ENCODE measurements at places on chromosomes 7 and 10.
A peak's percentile ranks its signal among the peaks of the same experiment; 100 is the strongest.

DNA sequence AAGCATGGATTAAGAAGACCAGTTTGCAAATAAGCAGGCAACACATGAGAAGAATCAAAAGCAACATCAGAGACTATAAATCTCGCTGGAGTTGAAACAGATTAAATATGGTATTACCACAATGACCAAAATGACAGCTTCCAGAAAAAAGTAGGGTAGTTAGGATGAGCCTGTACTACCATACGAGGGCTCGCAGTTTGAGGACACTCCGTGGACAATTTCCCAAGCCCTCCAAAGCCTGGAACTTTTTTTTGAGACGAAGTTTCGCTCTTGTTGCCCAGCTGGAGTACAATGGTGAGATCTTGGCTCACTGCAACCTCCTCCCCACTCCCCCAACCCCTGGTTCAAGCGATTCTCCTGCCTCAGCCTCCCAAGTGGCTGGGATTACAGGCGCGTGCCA lies 1.0 kb downstream of the LRRC17 start:
- no peak for DNase-seq

DNA sequence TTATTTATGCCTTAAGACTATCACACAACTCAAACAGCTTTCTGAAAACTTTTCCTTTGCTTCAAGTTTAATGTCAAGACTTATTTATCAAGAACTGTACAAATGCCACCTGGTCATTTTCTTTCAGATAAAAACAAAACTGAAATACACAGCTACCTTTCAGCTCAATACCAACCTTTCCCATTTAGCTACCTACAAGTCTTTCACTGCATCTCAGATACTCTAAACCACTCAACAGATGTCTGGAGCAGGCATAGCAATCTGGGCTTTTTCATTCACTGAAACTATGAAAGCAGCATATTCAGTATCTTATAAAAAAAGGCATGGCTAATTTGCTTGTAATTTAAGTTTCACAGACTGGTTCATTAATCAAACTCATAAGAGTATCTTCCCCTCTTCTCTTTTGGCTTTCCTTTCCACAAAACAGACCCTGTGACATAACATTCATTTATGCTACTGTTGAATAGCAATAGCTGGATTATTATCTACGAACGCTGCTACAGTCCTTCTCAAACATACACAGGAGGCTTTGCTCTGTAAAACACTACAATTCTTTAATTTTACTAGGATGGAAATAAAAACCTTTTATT lies 8.2 kb downstream of the TRA2A start:
- no peak for DNase-seq

DNA sequence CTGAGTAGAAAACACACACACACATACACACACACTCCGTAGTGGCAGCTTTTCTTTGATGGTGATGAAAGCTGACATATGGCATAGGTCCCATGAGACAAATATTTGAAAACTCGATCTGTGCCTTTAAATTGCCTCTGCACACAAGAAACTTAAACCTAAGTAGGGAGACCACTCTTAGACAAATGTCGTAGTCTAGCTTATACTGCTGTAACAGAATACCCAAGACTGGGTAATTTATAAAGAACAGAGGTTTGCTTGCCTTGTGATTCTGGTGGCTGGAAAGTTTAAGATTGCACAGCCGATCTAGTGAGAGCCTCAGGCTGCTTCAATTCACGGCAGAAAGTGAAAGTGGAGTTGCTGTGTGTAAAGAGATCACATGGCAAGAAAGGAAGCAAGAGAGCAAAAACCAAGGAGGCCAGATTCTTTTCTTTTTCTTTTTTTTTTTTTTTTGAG lies 489.4 kb upstream of the SORCS1 start:
- no peak for DNase-seq

DNA sequence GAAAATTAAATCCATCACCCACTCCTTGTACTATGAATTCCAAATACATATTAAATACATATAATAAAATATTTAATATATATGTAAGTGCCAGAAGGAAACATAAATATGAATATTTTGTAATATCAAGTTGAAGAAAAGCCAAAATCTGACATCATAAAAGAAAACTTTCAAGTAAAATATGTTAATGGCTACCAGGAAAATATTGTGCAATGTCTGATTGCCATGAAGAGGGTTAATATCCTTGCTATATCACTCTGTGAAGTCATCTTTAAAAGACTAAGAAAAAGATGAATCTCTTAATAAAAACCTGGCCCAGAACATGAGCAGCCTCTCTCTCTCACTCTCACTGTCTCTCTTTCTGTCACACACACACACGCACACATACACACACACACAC lies 130.2 kb downstream of the EGFR start:
- DNase-seq = no peak

DNA sequence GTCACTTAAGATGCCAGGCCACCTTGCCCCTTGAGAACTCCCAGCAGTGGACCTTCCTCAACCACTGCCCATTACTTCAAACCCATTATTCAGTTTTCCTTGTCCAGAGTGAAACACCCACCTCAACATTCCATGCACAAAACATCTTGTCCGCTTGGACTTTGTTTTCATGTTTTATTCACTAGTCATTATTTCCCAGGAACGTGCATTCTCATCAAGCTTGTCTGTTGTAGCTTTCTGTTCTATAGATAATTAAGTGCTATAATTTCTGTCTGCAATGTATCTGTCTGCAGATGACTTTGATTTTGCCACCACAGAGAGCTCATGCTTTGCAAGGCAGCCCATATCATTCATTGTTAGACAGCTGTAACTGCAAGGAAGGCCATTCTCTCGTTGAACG lies 117.4 kb downstream of the RAB18 start:
- no peak for DNase-seq

GRCh38 chr10:102537367-102537766 lies 33.6 kb downstream of the SUFU start:
- no peak for DNase-seq

GRCh38 chr7:157481389-157481788 lies 144.6 kb downstream of the DNAJB6 start:
- DNase-seq = no peak

DNA sequence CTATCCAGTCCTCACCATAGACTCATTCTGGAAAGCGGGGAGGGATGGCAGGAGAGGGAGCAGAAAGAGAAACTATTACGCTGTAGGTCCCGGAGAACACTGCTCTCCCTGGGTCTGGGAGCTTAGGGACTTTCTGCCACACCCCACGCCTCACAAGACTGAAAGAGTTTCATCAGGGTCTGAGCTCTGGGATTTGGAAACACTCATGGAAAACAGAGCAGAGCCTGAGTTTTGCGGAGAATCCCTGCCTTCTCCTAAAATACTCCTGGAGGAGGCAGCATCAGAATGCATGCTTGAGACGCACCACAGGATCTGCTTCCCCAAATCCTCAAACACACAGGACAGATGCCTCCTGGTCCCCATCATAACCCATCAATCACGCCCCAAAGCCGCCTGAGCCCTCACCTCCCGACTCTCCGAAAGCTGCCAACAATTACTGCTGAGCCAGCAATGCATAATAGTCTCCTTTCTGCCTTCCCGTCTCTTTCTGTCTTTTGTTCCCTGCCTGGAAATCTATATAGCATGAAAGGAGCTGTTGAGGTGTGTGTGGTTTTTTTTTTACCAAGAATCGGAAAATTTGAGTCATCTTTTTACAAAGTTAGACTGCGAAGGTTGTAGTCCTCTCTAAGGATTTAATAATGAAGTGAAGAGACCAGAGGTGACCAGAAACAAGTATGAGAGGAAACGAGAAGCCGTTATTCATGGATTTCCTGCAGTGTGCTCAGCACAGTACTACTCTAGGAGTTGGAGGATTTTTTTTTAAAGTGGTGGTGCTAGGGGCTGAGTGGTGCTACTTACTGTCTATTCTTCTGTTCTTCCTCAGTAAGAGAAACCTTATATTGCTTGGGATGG lies 37.7 kb downstream of the ASB13 start:
- DNase-seq = no peak

- DNase-seq = no peak
These were observed 114.4 kb upstream of the CREB5 start for GRCh38 chr7:28297801-28298459.

- DNase-seq = no peak
These were observed 43.5 kb downstream of the MTPN start for GRCh38 chr7:135933509-135934188.

DNA sequence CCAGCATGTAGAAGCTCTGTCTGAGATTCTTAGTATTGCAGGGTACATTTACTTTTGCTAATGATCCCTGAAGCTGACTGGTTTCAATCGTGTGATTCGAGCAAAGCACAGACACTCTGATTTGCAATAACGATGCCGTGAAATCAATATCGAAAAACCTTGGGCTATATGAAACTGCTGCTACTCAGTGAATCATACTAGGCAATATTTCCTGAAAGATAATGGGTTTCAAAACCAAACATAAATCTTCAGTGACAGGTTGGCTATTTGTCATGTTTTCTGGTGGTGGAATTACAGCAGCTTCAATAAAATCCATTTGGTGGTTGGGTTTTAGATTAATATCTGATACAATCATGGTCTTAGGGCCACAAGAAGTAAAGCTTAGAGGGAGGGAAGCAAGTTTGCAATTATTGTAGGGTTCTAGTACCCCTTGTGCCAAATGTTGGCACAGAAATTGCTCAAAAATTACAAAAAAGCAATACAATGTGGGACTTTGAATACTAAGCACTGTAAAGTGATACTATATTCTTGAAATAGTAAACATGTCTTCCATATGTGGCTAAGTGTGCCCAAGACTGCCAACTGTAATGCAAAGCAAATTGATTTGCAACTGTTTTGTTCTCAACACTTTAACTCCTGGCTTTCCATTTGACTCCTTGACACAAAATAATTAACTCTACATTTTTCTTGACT lies 112.4 kb upstream of the JAZF1 start:
- no peak for DNase-seq

GRCh38 chr10:103493362-103493915 lies at the start of gene NEURL1:
Gene NEURL1, plus strand, starts transcription at chr10:103493705. Its CDS starts 683 bp downstream, at chr10:103494388.
- peak; percentile 38 for DNase-seq

DNA sequence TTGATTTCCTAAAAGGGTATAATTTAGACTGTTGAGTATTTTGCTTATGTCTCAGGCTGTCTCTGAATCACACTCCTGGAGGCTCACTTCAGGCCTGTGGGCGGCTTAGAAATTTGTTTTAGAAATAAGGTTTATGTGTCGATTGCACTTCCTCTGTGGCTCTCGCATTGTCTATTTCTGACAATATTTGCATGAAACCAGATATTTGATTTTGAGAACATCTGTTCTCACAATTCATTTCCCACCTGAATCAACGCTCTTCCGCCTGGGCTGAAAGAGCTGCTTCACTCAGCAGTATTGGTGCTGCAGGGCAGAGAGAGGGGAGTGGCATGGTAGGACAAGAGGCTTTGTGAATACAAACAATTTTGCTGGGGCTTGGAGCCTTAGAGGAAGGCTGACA lies 262.0 kb downstream of the ADRA2A start:
- no peak for DNase-seq

DNA sequence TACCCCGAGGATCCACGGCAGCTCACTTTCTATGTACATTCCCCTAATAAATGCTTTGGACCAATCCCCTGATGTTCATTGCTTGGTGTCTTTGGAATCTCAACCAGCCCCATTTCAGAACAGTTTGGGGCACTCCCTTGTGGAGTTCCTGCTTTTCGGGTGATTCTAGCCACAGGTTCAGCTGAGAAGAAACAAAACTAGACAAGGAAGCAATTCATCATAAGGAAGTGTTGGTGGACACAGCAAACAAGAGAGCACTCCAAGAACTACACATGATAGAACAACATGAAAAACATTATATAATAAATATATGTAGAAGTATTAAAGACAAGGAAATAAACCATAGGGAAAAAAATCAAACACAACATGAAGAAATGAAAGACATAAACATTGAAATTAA lies 6.0 kb upstream of the CCDC136 start:
- no peak for DNase-seq

- DNase-seq = no peak
These were observed 88.1 kb downstream of the SEPTIN7 start for GRCh38 chr7:35889001-35889400.

- no peak for DNase-seq
These were observed 67.3 kb downstream of the SMURF1 start for GRCh38 chr7:99076615-99077014.

- DNase-seq = peak; percentile 27
These were observed 20.0 kb downstream of the KIAA1549 start for GRCh38 chr7:138961159-138961558.

DNA sequence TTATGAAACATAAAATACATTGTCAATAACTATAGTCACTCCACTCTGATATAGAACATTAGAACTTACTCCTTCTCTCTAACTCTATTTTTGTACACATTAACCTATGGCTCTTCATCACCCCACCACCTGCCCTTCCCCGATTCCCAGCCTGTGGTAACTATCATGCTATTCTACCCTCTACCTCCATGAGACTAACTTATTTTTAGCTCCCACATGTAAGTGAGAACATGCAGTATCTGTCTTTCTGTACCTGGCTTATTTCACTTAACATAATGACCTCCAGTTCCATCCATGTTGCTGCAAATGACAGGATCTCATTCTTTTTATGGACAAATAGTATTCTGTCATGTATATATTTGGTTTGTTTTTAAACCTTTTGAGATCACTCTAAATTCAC lies 8.8 kb upstream of the NOD1 start:
- no peak for DNase-seq

DNA sequence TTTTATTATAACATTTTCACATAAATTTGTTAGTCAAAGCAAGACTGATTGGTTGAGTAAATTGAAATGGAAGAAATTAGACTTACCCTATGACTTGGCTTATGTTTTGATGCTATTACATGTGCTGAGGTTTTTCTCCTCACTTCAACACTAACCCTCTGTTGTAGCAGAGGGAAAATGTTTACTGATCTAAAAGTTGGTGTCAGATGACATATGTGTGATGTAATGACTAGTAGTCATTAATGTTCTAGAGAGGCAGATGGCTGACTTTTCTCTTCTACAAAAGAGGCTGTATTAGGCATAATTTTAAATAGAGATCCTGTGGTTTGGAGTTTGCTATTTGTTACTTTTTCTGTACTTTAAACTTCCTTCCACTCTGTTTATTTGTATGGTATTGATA lies 266.0 kb downstream of the BBS9 start:
- no peak for DNase-seq

GRCh38 chr10:116164291-116164690 lies 108.7 kb downstream of the GFRA1 start:
- DNase-seq = no peak

GRCh38 chr7:85164376-85164775 lies 22.5 kb downstream of the SEMA3D start:
- DNase-seq = no peak
